Naive thymus-derived CD8-positive, alpha-beta T cell (primary cell): ENCODE measurements at places on chromosomes 16 and 17. TPM values are rescaled to one million over a fixed set of nuclear protein-coding genes. Genes with fewer than 3 reads are reported as not detected.

- H3K4me1 ChIP-seq: peaks cover 34% of the 10 kb centered on the region
- H3K27me3 ChIP-seq: no peaks in the 10 kb centered on the region
- no peaks in the 10 kb centered on the region for H3K36me3 ChIP-seq
- H3K4me3 ChIP-seq: no peak overlapping the region
Observed at GRCh38 chr16:14186007-14186794, 115.1 kb downstream of the MRTFB start.

DNA sequence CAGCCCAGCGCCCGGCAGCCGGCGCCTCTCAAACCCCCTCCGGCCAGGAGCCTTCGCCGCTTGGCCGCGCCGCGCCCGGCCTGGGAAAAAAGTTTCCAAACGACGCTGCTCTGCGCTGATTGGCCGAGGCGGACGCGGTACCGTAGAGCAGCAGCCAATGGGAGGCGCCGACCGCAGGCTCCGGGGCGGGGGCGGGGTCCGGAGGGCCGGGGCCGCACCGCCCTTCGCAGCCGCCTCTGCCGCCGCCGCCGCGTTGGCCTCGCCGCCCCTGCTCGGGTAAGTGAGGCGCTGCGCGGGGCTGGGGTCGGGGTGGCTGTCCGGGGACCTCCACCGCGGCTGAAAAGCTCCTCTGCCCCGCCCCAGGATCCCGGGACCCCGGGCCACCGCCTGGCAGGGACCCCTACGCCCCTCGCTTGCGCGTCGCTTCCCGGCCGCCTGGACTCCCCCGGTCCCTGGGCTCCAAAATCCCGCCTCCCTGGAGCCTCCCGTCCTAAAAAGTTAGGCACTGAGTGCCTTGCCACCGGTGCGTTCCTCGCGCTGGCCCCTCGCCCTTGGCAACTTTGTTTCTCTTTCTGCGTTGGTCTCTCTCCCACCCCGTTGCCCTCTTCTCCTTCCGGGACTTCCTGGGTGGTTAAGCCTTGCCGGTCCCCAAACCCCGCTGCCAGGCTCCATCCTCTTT, at the start of gene NDE1:
TSS of gene NDE1 (plus strand) at position 227 of the 679 bp plus-strand sequence. CDS start 14,534 bp downstream, outside the sequence.
- H3K36me3 ChIP-seq: peaks cover 19% of the 10 kb centered on the region
- H3K4me3 ChIP-seq: peak within 1 kb of the TSS; percentile 98
- peak within 1 kb of the TSS; percentile 98 for H3K27ac ChIP-seq
- DNase-seq: peak; percentile 64
- H3K4me1 ChIP-seq: peaks cover 10% of the 10 kb centered on the region

SSTR5 gene
- not detected for total RNA-seq

TBC1D3G gene
- total RNA-seq: not detected

FAM20A gene
- total RNA-seq: not detected
